ENCODE measurements at places on chromosomes 7 and 10.

DNA sequence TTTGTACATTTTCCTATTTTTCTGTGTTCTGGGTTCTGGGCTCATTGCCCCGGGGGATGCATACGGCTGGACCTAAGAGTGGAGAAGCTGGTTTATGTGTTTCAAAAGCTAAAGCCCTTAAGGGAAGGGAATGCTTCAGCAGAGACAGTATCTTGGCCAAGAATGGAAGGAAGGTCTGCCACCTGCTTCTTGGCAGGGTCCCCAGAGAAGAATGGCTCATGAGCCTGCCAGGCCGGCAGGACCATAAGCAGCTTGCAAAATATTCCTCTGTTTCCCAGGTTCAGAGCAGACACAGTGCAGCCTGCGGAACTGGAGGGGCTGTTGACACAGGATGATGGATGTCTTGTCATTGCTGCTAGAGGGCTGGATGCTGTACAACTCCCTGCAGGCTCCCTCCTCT is 7.8 kb upstream of the ABHD11 start:
- DNase-seq: peak; percentile 66

- no peak for DNase-seq
Measured at GRCh38 chr7:50656141-50656895, 91.1 kb upstream of the DDC start.

GRCh38 chr10:111298031-111298430 is 221.2 kb downstream of the ADRA2A start:
- no peak for DNase-seq

GRCh38 chr10:99914236-99914635 is 95.5 kb downstream of the DNMBP start:
- DNase-seq: no peak

DNA sequence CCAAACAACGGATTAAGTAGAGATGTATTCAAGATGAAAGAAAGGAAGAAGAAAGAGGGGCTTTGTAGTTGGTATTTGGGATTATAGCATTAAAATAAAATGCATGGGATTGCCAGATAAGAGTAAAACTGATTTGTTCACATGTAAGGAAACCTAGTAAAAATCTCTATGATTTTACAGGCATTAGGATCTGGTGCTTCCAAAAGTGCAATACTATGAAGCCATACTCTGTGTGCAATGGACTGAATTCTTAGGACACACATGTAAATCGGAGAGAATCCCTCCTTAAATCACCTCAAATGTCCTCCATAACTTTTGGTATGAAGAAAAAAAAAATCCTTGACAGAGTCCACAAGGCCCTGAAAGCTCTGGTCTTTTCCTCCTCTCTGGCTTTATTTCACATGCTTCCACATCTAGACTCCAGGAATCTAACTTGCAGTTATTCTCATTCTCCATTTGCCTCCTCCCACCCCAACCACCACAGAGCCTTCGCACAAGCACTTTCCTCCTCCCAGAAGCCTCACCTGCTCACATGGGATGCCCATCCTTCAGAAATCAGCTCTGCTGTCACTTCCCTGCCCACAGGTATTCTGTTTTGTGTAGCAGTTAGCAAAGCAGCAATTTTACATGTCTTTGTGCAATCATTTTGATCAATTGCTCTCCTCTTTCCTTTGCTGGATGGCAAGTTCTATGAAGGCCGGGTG is 378.3 kb downstream of the KCNMA1 start:
- no peak for DNase-seq

GRCh38 chr7:130296221-130296951 is 3.4 kb downstream of the CPA4 start:
- no peak for DNase-seq

- DNase-seq: no peak
Measured at GRCh38 chr7:44276571-44277221, 48.7 kb downstream of the CAMK2B start.

DNA sequence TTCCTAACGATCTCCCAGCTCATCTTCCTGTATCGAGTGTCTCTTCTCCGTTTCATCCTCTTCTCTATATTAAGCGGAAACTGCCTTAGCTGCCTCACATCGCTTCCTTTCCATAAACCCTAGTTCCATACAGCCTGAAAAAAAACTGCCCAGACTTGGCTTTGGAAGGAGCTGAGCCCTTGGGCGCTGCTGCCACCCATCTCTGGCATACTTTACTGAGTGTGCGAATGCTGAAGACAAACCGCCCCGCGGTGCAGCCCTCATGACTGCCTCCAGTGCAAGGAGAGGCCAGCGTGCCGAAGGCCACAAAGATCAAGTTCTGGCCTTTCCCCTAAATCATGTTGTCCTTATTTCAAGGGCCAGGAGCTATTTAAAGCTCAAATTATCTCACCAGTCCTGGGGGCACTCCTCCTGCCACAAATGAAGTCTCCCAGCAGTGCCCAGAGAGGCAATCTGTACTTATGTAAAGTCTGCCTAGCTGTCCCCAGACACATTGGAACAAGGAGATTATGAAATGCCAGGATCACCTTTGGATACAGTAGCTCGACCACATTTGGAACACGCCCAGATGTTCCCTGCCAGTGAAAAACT is 25.2 kb downstream of the YWHAG start:
- DNase-seq: no peak

GRCh38 chr10:33666686-33667480 is 332.4 kb upstream of the NRP1 start:
- no peak for DNase-seq
